ENCODE measurements at places on chromosomes 11 and 22.

- H3K27me3 ChIP-seq: peaks cover 29% of the 10 kb centered on the region
- peak; percentile 43 for DNase-seq
- H3K36me3 ChIP-seq: no peaks in the 10 kb centered on the region
- no peak overlapping the region for H3K27ac ChIP-seq
- peak overlapping the region; percentile 12 for H3K4me3 ChIP-seq
Measured at GRCh38 chr11:2137202-2138067, 1.8 kb downstream of the IGF2 start.

- no peaks in the 10 kb centered on the region for H3K36me3 ChIP-seq
- no peaks in the 10 kb centered on the region for H3K27me3 ChIP-seq
- H3K4me1 ChIP-seq: peaks cover 8% of the 10 kb centered on the region
Measured at GRCh38 chr11:12079726-12080556, 30.4 kb upstream of the MICAL2 start.

DNA sequence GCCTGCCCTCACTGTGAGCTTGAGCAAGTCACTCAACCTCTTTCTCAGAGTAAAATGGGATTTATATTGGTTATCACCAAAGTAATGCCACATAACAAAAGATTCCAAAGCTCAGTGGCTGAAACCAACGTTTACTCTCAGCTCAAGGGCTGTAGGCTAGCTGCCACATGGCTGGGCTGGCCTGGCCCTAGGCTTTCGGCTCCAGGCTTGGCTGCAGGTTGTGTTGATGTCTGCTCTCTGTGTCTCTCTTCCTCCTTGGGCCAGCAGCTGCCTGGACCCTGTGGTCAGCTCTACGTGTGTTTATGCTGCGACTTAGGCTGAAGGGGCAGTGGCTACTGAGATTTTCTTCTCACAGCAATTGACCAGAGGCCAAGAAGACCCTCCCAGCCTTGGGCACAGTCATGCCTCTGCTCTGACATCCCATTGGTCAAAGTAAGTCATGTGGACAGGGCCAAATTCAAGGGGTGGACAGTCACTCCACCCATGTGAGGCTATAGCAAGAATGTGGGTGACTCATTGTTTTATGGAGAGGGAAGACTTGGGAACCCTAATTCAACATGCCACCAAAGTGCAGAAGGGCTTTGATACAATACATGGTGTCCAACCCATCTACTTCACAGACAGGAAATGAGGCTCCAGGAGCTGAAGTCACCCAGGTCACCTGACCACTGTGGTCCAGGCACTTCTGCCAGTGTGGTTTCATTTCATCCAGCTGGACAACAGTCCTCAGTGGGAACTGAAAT, 90.6 kb downstream of the TSPAN18 start:
- no peaks in the 10 kb centered on the region for H3K4me1 ChIP-seq
- no peak for DNase-seq
- H3K27me3 ChIP-seq: no peaks in the 10 kb centered on the region
- H3K36me3 ChIP-seq: no peaks in the 10 kb centered on the region
- no peak overlapping the region for H3K4me3 ChIP-seq

GRCh38 chr11:35953081-35953760, 9.4 kb downstream of the LDLRAD3 start:
- peak; percentile 87 for DNase-seq
- no peak overlapping the region for H3K4me3 ChIP-seq
- H3K27me3 ChIP-seq: no peaks in the 10 kb centered on the region
- H3K36me3 ChIP-seq: no peaks in the 10 kb centered on the region
- peak overlapping the region; percentile 45 for H3K27ac ChIP-seq

DNA sequence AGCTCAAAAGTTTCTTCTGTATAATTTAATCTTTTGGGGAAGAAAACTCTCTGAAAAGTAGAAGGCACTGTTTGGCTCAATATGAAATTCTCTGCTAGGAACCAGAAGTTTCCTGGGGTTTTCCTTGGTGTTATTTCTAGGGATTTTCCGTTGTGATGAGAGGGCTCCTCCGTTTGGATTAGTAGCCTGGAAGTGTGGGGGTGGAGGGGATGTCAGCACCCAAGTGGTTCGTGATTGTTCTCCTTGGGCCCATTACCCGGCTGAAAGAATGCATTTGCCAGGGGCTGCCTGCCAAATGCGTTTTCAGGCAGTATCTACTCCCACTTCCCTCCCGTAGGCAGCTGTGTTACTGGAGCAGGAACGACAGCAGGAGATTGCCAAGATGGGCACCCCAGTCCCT, 4.3 kb downstream of the SF3B2 start:
- DNase-seq: no peak
- H3K27me3 ChIP-seq: no peaks in the 10 kb centered on the region
- H3K36me3 ChIP-seq: peaks cover 34% of the 10 kb centered on the region
- no peak overlapping the region for H3K4me3 ChIP-seq
- H3K4me1 ChIP-seq: peaks cover 4% of the 10 kb centered on the region
- H3K27ac ChIP-seq: no peak overlapping the region

- no peaks in the 10 kb centered on the region for H3K27me3 ChIP-seq
- DNase-seq: no peak
- no peak overlapping the region for H3K27ac ChIP-seq
- no peaks in the 10 kb centered on the region for H3K4me1 ChIP-seq
- H3K4me3 ChIP-seq: no peak overlapping the region
- H3K36me3 ChIP-seq: no peaks in the 10 kb centered on the region
Measured at GRCh38 chr11:64621283-64622019, 30.4 kb downstream of the SLC22A12 start.

DNA sequence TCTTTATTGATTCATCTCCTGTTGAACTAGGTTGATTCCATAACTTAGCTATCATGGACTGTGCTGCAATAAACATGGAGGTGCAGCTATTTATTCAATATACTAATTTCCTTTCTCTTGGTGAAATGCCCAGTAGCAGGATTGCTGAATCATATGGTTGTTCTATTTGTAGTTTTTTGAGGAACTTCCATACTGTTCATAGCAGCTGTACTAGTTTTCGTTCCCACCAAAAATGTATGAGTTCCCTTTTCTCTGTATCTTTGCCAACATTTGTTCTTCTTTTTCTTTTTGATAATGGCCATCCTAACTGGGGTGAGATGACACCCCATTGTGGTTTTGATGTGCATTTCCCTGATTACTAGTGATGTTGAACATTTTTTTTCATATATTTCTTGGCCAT, 87.2 kb upstream of the NAV2 start:
- no peak overlapping the region for H3K4me3 ChIP-seq
- no peak for DNase-seq
- no peaks in the 10 kb centered on the region for H3K36me3 ChIP-seq
- H3K27me3 ChIP-seq: no peaks in the 10 kb centered on the region

DNA sequence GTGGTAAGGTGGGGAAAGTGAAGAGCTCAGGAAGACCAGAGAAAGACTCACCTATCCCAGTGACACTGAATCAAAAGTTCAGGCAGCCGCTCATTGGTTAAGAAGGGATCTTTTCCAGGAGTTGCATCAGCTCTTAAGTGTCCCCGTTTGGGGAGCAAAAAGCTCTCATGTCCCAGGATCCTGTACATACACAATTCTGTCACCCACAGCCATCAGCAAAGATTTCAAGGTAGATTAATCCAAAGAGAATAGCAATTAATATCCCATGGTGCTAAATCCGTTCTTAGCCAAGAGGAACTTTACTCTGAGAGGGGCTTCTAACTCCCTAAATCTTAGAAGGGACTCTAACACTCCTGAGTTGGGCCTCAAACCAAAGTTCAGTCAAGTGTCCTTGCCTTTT, 19.3 kb downstream of the FOLR3 start:
- DNase-seq: no peak
- H3K4me1 ChIP-seq: no peaks in the 10 kb centered on the region
- no peak overlapping the region for H3K27ac ChIP-seq
- no peaks in the 10 kb centered on the region for H3K27me3 ChIP-seq
- no peaks in the 10 kb centered on the region for H3K36me3 ChIP-seq

- H3K27me3 ChIP-seq: no peaks in the 10 kb centered on the region
- DNase-seq: peak; percentile 56
- H3K36me3 ChIP-seq: no peaks in the 10 kb centered on the region
- no peaks in the 10 kb centered on the region for H3K4me1 ChIP-seq
Measured at GRCh38 chr11:126282736-126283591, at the start of gene TIRAP. TIRAP (plus strand) TSS chr11:126283093; CDS start chr11:126290895, 7,802 bp downstream.

DNA sequence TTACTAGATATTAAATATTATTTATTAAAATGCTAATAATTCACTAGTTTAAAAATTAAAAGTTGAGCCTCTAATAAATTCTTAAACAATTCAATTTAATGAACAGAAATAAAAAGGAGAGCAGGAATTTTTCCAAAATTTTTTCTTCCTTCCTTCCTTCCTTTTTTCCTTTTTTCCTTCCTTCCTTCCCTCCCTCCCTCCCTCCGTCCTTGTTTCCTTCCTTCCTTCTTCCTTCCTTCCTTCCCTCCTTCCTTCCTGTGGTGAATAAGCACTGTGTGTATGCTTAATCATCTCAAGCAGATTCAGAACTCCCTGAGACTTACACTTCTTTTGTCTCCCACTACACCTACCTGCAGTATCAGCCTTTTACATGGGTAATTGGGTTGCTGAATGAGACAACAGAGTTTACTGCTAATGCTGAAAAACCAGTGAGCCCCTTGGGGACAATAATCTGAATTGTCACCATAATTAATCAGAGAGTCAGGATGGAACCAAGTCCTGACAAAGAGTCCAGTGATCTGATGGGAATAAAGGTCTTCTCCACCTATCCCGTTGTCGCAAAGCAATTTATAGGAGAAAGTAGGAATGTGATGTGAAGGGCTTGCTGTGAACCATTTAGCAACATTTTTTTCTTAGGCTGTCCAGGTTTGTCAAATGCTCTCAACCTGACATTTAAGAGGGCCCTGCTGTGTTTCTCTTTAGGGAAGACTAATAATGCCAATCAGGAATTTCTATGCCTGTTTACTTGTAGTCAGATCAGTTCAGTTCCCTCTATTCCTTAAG, 58.1 kb upstream of the CEP295 start:
- no peak overlapping the region for H3K27ac ChIP-seq
- H3K27me3 ChIP-seq: no peaks in the 10 kb centered on the region
- H3K36me3 ChIP-seq: no peaks in the 10 kb centered on the region
- H3K4me3 ChIP-seq: no peak overlapping the region
- no peaks in the 10 kb centered on the region for H3K4me1 ChIP-seq

- DNase-seq: no peak
- no peaks in the 10 kb centered on the region for H3K4me1 ChIP-seq
- no peaks in the 10 kb centered on the region for H3K27me3 ChIP-seq
- no peak overlapping the region for H3K27ac ChIP-seq
Measured at GRCh38 chr11:77560605-77561004, 29.1 kb upstream of the AQP11 start.

DNA sequence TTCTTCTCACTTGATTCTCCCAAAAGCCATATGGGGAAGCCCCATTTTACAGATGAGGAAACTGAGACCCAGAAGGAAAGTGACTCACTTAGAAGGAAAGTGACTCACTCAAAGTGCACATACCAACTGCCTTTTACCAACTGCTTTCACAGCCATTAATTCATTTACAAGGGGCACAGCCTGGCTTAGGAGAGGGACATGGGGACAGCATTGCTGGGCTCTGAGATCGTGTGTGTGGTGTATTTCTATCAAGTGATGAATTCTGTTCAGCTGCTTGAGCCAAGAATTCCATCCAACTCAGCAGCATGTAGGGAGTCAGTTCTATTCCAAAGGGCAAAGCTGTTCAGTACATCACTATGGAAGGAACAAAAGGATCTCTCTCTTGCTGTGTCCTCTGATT, 23.5 kb upstream of the PAK1 start:
- H3K4me3 ChIP-seq: no peak overlapping the region
- no peak overlapping the region for H3K27ac ChIP-seq
- no peak for DNase-seq
- H3K4me1 ChIP-seq: no peaks in the 10 kb centered on the region
- no peaks in the 10 kb centered on the region for H3K36me3 ChIP-seq

- no peak overlapping the region for H3K4me3 ChIP-seq
- no peak for DNase-seq
- H3K27me3 ChIP-seq: no peaks in the 10 kb centered on the region
- H3K36me3 ChIP-seq: no peaks in the 10 kb centered on the region
Measured at GRCh38 chr11:107666911-107667613, 44.8 kb downstream of the SLN start.

GRCh38 chr11:62108971-62109404, 14.8 kb upstream of the INCENP start:
- H3K4me3 ChIP-seq: no peak overlapping the region
- H3K4me1 ChIP-seq: no peaks in the 10 kb centered on the region
- H3K27me3 ChIP-seq: no peaks in the 10 kb centered on the region
- DNase-seq: no peak
- no peaks in the 10 kb centered on the region for H3K36me3 ChIP-seq

GRCh38 chr11:6554828-6555706, 48.3 kb downstream of the RRP8 start:
- H3K4me3 ChIP-seq: no peak overlapping the region
- no peaks in the 10 kb centered on the region for H3K27me3 ChIP-seq
- H3K27ac ChIP-seq: no peak overlapping the region
- DNase-seq: no peak
- H3K4me1 ChIP-seq: no peaks in the 10 kb centered on the region

DNA sequence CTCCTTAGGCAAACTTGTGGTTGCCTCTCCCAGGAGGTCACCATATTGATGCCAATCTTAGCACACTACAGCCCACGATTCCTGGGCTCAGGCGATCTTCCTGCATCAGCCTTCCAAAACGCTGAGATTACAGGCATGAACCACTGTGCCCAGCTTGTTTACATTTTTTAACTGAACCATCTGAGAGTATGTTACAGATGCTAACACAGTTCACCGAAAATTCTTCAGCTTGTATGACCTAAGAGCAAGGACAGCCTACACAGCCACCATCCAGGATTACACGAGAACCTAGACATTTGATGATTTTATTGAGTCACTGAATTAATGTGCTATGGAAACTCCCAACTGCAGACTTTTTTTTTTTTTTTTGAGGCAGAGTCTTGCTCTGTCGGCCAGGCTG, 5.8 kb upstream of the LGALS1 start:
- peaks cover 6% of the 10 kb centered on the region for H3K4me1 ChIP-seq
- H3K27me3 ChIP-seq: no peaks in the 10 kb centered on the region
- H3K4me3 ChIP-seq: no peak overlapping the region

DNA sequence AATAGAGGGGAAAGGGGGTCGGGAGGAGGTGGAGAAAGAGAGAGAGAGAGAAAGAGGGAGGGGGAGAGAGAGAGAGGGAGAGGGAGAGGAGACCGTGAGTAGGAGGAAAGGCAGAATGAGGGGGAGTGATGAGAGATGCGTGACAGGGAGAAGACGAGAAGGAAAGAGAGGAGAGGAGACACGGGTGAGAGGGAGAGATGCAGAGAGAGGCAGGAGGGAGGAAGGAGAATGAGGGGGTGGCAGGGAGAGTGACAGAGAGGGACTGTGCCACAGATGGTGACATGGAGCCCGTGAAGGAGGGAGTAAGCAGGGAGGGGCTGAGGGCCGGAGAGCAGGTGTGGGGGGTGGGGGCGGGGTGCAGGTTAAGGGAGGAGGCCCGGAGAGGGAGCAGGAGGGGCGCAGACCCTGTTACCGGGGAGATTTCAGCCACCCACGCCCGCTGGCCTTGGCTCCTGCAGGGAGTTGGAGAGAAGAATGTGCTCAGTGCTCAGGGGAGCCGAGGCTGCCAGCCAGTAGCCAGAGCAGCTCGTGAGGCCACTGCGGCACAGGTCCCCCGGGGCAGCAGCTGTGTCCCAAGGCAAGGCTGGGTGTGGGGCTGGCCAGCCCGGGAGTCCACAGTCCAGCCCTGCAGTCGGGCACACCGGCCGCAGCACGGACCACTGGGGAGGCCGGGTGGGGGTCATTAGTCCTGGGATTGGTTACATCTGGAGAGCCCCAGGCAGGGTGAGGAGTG, at the start of gene SSTR3:
TSS of gene SSTR3 (minus strand) at position 304 of the 733 bp plus-strand sequence. CDS start 4,674 bp downstream, outside the sequence.
- H3K27ac ChIP-seq: no peak within 1 kb of the TSS
- H3K27me3 ChIP-seq: no peaks in the 10 kb centered on the region
- H3K4me1 ChIP-seq: no peaks in the 10 kb centered on the region
- no peak within 1 kb of the TSS for H3K4me3 ChIP-seq
- no peaks in the 10 kb centered on the region for H3K36me3 ChIP-seq

GRCh38 chr11:43942662-43943371, 380 bp downstream of the C11orf96 start:
- H3K27ac ChIP-seq: peak overlapping the region; percentile 62
- H3K4me1 ChIP-seq: peaks cover 6% of the 10 kb centered on the region
- DNase-seq: no peak
- no peaks in the 10 kb centered on the region for H3K27me3 ChIP-seq

All from prostate gland (tissue), 2 donors.